ENCODE measurements at places on chromosomes 2 and 18.
A peak's percentile ranks its signal among the peaks of the same experiment; 100 is the strongest.

- DNase-seq, result no peak
Measured at GRCh38 chr2:32805104-32806095, 141.4 kb upstream of the LTBP1 start.

- DNase-seq, result no peak
Measured at GRCh38 chr2:88626171-88627054, 851 bp downstream of the EIF2AK3 start.

- no peak for DNase-seq
Measured at GRCh38 chr2:100875516-100876230, 55.7 kb downstream of the NPAS2 start.

DNA sequence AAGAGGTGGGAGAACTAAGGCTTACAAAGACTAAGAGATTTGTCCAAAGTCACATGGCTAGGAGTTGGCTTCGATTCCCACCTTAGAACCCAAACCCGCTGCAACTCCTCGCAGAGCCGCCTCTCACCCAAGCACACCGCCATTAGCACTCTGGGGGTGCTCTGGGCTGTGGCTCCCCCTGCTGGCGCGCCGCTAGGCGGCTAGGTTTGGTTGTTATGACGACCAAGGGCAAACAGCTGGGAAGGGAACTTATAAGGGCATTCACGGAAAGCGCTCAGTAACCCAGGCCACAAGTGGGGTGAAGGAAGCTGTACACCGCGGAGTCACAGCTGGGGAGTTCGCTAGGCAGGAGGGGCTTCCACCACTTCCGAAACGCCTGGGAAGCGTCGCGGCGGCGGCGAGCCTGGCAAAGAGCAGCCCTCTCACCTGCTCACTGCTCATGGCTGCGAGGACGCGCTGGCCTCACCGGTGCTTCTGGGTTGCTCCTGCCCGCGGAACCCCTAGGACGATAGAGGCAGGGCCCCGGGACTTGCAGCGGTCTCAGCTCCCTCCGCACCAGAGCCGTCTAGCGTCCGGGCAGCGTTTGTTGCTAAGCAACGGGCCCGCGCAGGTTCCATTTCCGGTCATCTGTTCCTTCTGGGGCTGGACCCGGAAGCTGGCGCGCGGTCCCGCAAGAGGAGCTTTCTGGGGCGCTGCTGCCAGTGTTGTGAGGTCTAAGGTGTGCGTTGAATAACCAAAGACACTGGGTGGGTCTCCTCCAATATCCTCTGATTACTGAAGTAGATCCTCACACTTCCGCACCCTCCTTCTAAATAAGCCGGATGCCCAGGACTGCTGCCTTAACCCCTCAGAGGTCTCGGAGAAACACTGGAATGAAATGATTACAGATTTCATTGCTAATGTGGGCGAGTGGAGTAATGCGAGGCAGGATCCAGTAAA lies at the start of gene DNAH7:
Gene DNAH7, minus strand, starts transcription at position 567 of the 939 bp plus-strand sequence. Its CDS starts 126 bp downstream, at position 441.
- peak; percentile 94 for DNase-seq

GRCh38 chr18:23998820-23999219 lies 15.7 kb upstream of the TTC39C start:
- no peak for DNase-seq

DNA sequence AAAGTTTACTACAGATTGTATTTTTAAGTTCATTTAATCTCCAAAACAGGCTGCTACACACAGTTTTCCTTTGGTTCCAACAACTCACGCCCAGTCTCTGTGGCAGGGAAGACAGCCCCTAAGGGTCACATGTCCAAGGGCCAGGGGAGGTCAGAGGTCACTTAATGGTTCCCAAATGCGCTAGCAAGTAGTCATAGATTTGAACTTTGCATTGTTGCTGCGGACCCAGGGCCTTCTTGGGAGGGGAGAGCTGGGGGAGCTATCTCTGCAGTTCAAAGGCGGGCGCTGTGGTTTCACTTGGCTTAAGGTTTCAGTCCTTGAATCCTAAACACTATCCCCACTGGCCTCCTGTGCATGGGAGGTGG lies 74.8 kb upstream of the ZNF532 start:
- no peak for DNase-seq

DNA sequence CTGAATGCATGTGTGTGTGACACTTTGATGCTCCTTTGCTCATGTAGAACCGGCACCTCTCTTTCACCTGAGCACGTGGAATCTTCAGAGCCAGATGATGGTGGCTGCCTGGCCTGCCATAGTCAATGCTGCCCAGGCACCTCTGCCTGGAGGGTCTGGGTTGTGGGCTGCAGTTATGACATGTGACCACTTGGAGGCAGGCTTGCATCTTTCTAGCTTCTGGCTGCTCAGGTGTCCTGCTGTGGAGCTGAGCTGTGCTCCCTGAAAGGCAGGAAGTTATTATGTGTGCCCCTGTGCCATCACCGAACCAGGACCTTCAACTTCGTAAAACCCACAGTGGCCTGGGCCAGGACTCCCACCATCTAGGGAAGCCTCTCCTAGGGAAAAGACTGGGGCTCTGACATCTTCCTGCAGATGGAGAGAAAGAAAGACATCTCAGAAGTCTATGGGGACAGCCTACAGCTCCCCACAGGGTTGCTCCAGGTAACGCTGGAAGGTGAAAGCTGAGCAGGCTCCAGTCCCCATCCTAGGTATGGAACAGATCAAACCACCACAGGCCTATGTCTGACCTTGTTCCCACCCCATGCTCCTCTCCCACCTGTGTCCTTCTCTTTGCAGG lies 30.2 kb downstream of the PSD4 start:
- peak; percentile 77 for DNase-seq

DNA sequence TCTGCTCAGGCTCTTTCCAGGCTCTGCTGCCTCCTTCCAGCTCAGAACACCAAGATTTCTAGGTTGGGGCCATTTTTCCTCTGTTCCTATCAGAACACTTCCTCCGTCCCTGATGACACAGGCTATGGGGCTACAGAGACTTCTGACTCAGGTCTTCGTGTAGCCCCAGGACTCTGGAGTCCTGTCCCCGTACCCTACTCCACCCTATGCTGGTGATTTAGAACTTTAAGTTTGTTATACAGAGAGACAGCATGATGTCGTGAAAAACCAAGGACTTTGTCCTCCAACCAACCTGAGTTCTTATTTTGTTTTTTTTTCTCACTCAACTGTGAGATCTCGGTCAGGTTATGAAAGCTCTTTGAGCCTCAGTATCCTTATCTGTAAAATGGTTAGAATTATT lies 78.7 kb downstream of the HS1BP3 start:
- DNase-seq, result no peak

DNA sequence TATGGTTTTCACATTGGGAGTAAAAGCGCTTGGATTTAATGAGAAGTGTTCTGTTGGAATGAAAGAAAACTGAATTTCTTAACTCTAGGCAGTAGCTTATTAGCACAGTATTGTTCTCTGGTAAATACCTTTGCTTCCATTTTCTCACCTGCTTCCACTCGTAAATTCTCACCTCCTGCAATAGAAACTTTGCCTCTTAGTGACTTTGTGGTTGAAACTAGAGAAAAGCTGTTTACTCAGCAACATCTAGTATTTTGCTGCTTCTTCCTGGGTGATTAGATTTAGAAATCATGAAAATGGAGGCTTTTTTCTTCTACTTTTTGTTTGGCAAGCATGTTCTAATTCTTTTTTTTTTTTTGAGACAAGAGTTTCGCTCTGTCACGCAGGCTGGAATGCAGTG lies 385.4 kb downstream of the SPAG16 start:
- DNase-seq, result no peak

GRCh38 chr2:110216803-110217202 lies 4.5 kb upstream of the MTLN start:
- no peak for DNase-seq

DNA sequence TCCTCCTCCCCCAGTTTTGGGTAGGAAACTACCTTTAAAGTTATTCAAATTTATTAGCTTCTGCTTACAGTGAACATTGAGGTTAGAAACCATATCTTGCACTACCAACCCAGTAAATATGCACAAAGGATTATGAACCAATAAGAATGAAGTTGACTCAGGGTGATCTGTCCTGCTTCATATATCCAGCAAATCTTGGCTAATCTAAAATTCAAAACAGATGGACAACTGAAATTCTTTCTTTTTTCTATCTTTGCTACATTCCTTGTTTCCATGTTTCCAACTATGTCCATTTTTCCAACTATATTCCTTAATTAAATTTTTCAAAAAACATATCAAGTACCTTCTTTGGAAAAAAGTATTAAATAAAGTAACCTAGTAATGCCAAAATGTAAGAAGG lies 149.3 kb downstream of the FAM124B start:
- no peak for DNase-seq

DNA sequence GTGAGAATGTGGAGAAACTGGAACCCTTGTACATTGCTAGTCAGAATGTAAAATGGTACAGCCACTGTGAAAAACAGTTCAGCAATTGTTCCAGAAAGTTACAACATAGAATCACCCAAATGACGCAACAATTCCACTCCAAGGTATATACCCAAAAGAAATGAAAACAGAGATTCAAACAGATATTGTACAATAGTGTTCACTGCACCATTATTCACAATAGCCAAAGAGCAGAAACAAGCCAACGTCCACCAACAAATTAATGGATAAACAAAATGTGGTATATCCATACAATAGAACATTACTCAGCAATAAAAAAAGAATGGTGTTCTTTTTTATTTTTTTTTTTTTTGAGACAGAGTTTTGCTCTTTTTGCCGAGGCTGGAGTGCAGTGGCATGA lies 10.9 kb downstream of the CLASP1 start:
- no peak for DNase-seq

DNA sequence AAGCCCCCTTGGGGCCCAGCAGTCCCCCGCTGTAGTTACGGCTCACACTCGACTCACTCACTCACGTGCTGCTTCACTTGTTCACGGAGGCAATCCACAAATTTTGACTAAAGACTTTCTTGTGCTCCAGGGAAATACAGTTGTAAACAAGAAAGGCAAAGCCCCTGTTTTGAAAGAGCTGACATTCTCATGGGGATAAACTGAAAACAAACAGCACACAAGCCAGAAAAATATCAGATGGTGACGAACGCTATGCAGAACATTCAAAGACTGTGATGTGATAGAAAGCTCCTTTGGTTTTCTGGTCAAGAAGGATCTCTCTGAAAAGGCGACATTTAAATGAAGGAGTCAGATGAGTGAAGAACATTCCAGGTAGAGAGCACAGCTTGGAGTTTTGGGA lies 385.3 kb upstream of the SMIM21 start:
- no peak for DNase-seq

- DNase-seq, result no peak
Measured at GRCh38 chr18:46010676-46011075, 43.5 kb upstream of the EPG5 start.

DNA sequence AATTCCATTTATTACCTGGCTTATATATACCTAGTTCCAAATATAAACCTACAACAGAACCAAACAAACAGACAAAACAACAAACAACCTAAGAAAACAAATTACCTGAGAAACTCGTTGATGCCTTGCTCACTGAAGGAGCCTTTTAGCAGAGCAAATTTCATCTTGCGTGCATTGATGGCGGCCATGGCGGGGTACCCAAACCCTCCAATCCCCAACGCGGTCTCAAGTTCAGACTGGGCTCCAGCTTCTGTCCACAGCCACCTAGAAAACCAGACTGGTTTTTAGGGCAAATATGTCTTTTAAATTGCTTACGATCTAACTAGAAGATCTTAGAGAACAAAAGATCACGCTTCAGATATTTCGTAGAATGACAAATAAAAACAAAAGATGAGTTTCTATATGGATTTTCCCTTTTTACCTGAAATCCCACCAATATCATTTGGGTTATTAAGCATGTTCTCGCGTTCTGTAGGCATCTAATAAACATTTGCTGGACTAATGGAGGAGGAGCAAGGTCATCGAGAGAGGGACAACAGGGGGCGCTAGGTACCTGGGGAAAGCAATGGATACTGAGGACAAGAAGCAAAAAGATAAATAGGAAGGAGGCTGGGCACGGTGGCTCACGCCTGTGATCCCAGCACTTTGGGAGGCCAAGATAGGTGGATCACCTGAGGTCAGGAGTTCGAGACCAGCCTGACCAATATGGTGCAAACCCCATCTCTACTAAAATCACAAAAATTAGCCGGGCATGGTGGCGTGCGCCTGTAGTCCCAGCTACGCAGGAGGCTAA lies 25.2 kb downstream of the PDIA6 start:
- peak; percentile 32 for DNase-seq

DNA sequence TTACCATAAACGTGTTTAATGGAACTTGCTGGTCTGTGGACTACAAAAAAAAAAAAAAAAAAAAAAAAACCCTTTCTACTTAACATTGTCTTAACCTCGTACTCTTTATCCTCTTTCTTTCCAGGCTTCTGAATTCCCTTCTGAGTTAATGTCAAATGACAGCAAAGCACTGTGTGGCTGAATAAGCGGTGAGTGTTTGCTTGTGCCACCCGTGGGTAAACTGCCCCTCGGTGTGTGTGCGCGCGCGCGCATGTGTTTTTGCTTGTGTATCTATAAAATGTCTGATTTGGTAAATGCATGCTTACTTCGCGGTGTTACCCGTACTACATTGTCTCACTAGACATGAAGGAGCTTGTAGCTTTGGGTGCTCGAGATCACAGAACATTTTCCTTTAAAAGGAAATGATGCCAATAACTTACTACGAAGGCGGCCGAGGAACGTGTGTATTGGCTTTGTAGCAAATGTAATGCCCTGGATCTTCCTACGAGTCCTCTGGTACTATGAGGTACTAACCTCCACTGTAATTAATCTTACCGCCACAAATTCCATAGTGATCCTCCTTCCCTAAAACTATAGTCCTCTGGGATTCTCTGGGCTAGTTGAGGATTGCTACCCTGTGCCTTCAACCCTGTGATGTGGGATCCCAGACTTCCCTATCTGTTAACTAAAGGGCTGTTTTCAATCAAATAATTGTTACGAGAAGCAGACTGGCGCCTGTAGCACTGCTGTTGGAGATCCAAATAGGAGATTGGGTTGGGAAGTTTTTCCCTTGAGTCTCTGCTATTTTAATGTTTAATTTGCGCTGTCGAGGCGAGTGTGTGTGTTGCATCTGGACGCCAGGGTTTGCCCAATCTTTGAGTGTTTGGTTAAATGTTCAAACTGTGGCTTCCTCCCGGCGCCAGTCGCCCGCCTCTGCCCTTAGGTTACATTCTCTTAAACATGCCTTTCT lies 1.1 kb downstream of the ID2 start:
- DNase-seq, result peak; percentile 63

- no peak for DNase-seq
Measured at GRCh38 chr18:57149531-57149930, 2.6 kb downstream of the BOD1L2 start.

GRCh38 chr2:218002845-218003180 lies at the start of gene TNS1:
Gene TNS1, minus strand, starts transcription at chr2:218002995. Its CDS starts 123 bp downstream, at chr2:218002872.
- DNase-seq, result no peak

DNA sequence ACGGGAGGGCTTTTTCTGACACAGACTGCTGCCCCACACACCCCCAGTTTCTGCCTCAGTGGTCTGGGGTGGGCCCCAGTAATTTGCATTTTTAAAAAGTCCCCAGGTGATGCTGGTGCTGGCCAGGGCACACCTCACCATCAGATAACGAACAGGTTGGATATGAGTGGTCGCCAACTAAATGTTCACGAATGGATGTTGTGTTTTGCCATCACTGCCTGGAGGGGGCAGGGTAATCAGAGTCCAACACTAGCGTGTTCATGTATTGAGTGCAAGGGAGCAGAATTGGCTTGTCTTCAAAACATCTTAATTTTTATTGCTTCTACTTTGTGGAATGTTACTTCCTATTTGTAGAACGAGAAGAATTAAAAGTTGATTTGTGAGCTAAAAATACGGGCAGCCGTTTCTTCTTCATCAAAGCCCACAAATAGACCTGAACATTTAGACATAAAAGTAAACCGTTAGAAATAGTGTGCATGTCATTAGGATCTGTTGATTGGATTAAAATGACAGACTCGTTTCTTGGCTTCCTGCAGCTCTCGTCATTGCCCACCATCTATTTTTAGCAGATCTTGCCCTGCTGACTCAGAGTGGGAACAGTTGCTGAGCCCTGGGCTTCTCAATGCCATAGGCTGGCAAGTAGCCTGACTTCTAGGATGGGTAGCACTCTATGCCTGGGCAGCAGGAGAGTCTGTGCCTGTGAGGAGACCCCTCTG lies 45.2 kb downstream of the NCK2 start:
- peak; percentile 64 for DNase-seq

Data from activated T-cell treated with anti-CD3 and anti-CD28 coated beads, Interleukin-2, amount 50 U/mL, for 1 hour (primary cell).